ENCODE measurements at places on chromosomes 6 and 20. TPM values are rescaled to one million over a fixed set of nuclear protein-coding genes. Genes with fewer than 3 reads are reported as not detected.

DNA sequence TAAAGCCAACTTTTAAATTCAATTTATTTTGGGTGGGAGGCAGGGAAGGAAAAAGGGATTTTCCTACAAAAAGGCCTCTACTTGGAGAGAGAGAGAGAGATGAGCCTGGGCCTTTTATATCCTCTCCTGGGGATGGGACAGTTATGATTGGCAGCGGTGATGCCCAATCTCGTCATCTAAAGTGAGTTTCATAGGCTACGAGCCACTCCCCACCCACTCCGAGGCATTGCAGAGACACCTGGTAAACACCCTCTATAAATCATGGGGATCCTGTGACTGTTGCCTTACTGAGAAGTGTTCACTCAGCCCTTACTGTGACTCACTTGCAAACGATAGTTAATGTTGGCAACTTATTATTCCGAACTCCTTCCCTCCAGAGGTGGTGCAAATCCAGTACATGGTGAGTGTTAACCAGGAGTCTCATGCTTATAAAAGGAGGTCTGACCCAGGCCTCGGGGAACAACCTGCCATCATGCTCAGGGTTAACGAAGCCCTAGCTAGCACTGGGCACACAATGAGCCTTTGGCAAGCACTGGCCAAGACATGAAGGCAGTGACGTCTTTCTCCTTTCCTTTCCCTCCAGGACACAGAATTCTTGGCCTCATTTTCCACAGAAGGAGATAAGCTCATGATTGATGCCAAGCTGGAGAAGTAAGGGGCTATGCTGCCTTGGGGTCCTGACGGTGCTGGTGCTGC lies 20.5 kb downstream of the BPIFB4 start:
- no peak for DNase-seq

MACROD2 gene
- total RNA-seq = 5.0 TPM

- no peak for DNase-seq
Measured at GRCh38 chr6:47603227-47603626, 95.2 kb upstream of the ADGRF4 start.

GRCh38 chr6:73954881-73955280 lies 258.9 kb downstream of the CD109 start:
- DNase-seq = no peak

DNA sequence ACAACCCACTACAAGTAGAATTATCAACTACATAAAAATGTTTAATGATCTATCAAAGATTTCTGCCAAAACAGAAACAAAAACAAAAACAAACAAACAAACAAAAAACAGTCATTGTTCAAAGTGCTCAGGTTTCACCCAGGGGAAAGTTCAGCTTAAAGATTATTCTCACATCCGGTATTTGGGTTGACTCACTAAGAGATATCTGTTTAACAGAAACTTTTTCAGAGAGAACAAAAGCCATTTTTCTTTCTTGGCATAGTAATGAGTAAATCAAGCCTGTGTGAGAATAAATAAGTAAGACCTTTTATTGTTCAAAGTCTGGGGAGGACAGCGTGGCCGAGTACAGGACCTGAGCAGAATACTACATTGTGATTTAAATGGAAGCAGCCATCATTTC lies 143.6 kb downstream of the RCAN2 start:
- no peak for DNase-seq

DNA sequence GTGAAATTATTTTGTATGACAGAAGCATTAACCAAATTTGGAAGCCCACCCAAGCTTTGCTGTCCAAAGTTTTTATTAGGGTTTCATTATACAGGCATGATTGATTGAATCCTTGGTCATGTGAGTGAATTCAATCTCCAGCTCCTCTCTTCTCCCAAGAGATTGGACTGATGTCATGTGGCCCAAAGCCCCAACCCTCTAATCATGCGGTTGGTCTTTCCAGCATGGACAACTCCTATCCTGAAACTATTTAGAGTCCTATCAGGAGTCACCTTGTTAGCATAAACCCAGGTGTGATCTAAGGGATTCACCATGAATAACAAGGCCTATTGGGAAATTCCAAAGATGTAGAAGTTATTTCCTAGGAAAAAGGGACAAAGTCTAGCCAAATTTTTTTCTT lies 10.6 kb downstream of the POLR3F start:
- DNase-seq = no peak

GRCh38 chr6:30754631-30755030 lies 10.3 kb upstream of the IER3 start:
- no peak for DNase-seq

DNA sequence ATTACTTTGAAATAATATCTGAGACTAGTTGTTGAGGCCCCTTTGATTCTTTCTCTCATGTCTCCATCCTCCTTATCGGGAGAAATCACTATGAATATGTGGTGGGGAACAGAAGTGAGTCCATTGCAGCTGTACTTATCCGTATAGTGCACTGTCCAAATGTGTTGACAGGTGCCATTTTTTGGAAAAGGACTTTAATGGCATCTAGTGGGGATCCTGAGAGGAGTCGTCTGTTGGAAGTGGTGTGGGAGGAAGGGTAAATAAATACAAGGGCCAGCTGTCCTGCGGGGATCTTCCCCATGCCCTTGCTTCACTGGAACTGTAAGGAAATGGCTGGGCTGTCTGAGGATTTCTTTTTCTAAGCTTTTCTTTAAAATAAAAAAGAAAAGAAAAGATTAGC lies 19.4 kb downstream of the TPX2 start:
- DNase-seq = no peak

DNA sequence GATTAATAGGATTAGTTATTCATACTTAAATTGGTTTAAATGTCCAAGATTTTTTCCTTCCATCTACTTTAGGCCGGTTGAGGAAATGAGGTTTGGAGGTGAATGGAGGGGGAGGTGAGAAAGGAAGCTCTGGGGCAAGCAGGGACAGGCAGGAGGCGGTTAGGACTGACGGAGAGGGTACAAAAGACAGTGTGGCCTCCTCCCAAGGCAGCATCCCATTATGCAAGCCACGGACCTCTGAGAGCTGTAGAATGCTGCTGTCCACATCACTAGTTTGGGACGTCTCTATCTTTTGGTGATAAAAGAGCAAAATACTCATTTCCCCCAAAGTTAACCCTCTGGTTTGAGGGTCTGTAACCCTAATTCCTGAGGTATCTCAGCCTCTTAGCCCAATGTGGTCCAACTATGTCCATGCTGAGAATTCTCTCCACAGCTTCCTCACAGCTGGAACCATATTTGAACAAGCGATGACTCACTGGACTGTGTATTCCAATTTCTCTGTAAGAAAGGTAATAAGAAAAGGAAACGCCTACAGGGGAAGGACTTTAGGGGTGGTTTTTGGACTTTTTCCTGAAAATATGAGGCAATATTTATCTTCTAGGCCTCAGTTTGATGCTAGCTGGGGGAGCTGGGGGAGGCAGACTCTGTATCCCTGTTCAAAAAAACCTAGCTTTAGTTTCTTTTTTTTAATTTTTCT lies 172.2 kb downstream of the TFAP2B start:
- DNase-seq = no peak

CNKSR3 gene
- total RNA-seq = 40.9 TPM

PAK5 gene
- not detected for total RNA-seq

DNA sequence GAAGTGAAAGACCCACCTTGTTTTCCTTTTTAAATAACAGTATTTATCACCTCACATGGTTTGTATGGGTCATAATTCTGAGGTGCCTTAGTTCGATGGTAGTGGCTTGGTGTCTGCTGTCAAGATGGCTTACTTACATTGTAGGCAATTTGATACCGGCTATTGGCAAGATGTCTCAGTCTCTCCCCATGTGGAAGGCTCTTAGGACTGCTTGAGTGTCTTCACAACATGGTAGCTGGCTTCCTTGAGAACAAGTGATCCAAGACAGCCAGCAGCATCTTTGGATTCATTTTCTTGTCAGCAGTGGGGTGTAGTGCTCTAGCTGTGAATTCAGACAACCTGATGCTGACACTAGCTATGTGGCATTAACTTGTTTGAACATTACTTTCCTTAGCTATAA lies 70.1 kb downstream of the CBFA2T2 start:
- no peak for DNase-seq

DNA sequence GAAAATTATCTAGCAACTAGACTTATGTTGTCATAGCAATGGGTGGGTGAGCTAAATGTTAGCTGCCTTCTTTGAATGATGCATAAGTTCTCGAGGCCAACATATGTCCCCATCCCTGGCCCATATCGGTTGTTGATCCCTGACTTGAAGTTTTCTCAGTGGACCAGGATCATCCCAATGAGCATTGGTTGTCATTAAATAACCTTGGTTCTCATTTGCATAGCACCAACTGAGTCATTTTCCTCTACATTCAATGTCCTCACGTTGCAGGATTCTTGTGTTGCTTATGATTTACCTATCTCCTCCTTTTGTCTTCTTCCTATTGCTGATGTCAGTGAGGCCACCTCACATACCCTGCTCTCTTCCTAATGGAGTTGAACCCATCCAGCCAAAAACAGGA lies 12.1 kb upstream of the AHCY start:
- DNase-seq = no peak

FOXQ1 gene
- 4.0 TPM for total RNA-seq

DNA sequence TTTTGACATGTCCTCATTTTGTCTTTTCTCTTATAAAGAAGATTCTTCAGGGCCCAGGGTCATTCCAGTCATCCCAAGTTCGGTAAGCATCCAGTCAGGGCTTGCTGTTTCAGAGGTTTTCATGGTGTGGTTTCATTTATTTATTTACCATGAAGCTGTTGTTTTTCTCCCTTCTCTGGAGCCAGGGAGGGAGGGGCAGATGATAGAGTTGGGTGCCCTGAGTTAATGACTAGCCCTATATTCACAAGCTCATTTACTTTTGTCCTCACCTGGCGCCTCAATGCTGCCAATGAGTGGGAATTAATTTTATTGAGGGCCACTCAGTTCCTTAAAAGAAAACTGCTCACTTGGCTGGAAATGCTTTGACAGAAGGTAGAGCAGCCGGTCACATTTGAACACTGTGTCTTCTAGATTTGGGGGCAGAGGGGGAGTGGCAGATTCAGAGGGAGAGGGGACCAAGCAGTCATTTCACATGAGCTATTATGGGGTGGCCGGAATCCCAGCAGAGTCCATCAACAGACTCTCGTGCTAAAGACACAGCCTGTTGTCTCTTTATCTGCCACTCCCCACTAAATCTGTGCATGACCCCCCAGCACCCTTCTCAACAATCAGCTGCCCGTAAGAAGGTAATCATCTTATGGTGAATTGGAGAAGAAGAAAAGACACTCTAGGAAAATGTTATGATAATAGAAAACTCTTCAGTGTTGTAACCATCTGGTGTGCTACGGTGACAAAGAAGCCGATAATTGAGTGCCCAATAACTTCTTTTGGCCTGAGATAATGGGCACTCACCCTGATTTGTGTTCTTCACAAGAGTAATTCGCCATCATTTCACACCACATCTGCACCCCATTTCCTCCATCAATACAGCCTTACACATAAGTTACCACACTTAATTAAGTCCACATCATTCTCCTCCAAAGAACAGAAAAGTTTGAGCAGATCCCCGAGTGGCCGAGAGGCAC lies 573.5 kb upstream of the JAG1 start:
- DNase-seq = no peak

DNA sequence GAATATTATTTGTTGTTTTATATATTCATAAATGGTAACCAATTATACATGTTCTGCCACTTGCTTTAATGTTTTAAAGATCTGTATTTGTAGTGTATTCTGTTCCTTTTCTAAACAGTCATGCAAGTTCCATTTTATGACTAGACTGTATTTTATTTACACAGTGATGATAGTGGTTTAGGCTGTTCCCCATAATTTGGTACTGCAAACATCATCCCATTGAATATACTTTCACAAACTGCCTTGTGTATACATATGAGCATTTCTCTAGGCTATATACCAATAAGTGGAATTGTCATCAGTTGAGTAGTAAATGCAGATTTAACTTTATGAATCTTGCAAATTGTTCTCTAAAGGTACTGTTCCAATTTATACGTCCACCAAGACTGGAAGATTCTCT lies 738.0 kb downstream of the EPHA7 start:
- DNase-seq = no peak

TNNC2 gene
- total RNA-seq = not detected

GRCh38 chr6:105573556-105573955 lies 170.7 kb upstream of the PREP start:
- DNase-seq = no peak

FAM83B gene
- 0.19 TPM for total RNA-seq

RAET1L gene
- not detected for total RNA-seq

LY6G6C gene
- total RNA-seq = not detected

RGS17 gene
- not detected for total RNA-seq

DNA sequence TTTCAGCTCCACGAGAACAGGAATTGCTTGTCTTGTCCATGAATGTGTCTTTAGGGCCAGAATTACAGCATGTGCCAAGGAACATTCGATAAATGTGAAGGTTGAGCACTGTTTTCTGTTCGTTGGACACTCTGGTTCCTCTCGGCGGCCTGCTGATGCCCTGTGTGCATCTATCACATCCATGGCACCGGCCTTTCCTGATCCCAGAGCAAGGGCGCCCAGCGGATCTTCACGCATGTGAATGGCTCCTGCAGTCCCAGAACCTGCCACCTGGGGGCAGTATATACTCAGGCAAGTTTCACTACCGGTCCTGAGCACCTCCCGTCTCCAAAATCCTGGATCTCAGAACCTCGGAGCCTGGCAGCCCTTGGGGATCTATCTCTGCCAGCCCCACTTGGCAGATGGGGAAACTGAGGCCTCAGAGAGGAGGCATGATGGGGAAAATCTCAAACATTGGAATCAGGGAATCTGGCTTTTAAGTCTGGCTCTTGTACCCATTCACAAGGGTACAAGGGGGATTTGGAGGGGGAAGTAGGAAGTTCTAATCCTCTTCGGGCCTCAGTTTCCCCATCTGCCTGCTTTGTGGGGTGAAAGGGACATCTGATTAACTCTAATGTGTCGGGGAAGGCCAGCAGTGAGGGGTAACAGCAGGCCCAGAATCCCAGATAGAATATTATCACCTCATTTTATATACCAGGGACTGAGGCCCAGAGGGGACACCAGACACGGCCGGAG lies 4.3 kb upstream of the CEBPB start:
- DNase-seq = peak; percentile 92

THBD gene
- total RNA-seq = 4.0 TPM

ACTL10 gene
- not detected for total RNA-seq

GRCh38 chr6:158552055-158552795 lies 7.7 kb upstream of the TMEM181 start:
- DNase-seq = no peak

DNA sequence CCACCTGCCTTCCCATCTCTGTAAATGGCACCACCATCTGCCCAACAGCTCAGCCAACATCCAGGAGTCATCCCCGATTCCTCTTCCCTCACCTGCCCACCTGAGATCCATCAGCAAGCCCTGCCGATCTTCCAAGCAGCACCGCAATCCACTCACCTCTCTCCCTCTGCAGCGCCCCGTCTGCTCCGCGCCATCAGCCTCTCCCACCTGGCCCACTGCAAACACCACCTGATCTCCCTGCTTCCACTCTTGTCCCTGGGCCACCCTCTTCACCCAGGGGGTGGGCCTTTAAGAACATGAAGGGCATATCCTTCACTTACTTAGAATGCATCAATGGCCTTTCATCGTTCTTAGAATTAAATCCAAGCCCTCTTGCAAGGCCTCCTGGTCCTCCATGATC lies 457.3 kb upstream of the SULF2 start:
- no peak for DNase-seq

GRCh38 chr6:138400326-138400725 lies 3.7 kb upstream of the HEBP2 start:
- no peak for DNase-seq

Data from right lobe of liver (tissue), 6 donors.